ENCODE measurements at places on chromosomes 7 and 10. TPM values are rescaled to one million over a fixed set of nuclear protein-coding genes. Genes with fewer than 3 reads are reported as not detected.

GJD4 gene
- total RNA-seq, result not detected

SPDYE11 gene
- not detected for total RNA-seq

PMS2 gene
- 17.4 TPM for total RNA-seq

PPP1R9A gene
- total RNA-seq, result under 0.01 TPM

BAZ1B gene
- total RNA-seq, result 60.4 TPM

HOXA3 gene
- total RNA-seq, result 0.98 TPM

TCF7L2 gene
- 2.1 TPM for total RNA-seq

IL6 gene
- 14.3 TPM for total RNA-seq

ANXA8 gene
- total RNA-seq, result 0.29 TPM

VWDE gene
- not detected for total RNA-seq

SLC29A3 gene
- 0.39 TPM for total RNA-seq

Data from RPMI7951 (cell line).